ENCODE measurements at places on chromosomes 3 and 15. TPM values are rescaled to one million over a fixed set of nuclear protein-coding genes. Genes with fewer than 3 reads are reported as not detected.

GRCh38 chr3:63015614-63016309 lies 140.5 kb upstream of the CADPS start:
- no peak for DNase-seq

- DNase-seq: no peak
Measured at GRCh38 chr15:100738614-100739013, 136.2 kb downstream of the ASB7 start.

GRCh38 chr3:99720985-99721632 lies 82.7 kb downstream of the COL8A1 start:
- DNase-seq: no peak

GRCh38 chr15:67372543-67372942 lies 118.0 kb downstream of the IQCH start:
- DNase-seq: no peak

DNA sequence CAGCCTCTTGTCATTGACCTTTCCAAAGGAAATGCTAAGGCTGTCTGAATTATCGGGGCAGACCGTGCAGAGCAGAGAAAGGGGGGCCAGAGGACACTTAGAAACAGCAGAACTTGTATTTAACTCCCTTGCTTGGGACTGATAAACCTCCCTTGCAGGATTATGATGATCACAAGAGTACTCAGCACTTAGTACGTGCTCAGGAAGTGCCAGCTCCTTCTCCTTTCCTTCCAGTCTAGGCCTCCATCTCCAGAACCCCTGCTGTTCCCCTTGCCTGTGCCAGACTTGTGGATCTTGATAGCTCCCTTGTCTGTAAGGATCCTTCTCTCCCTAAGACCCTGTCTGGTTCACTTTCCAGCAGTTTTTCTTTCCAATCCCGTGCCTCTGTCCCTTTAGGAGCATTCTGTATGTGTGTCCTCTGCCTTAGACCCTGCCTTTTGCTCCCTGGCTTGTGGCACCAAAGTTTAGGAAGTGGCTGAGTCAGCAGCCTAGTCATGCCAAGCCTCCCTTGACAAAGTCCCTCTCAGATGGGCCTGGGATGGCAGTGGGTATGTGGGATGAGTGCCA lies 747 bp downstream of the SORD start:
- no peak for DNase-seq

DNA sequence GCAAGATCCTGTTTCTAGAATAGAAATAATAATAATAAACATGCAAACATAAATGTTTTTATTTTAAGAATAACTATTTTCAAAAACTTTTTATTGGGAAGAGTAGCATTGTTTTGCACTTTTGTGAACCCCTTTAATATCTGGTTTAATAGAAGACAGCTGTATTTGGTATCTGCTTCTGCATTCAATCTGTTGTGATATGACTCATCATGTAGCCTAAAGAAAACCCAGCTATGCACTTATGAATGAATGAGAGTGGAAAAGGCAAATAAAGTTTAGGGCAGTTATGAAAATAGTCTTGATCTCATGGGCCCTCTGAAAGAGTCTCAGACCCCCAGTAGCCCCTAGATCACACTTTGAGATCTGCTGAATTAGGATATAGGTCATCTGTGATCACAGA lies 100.4 kb upstream of the PPP2R3A start:
- no peak for DNase-seq

DNA sequence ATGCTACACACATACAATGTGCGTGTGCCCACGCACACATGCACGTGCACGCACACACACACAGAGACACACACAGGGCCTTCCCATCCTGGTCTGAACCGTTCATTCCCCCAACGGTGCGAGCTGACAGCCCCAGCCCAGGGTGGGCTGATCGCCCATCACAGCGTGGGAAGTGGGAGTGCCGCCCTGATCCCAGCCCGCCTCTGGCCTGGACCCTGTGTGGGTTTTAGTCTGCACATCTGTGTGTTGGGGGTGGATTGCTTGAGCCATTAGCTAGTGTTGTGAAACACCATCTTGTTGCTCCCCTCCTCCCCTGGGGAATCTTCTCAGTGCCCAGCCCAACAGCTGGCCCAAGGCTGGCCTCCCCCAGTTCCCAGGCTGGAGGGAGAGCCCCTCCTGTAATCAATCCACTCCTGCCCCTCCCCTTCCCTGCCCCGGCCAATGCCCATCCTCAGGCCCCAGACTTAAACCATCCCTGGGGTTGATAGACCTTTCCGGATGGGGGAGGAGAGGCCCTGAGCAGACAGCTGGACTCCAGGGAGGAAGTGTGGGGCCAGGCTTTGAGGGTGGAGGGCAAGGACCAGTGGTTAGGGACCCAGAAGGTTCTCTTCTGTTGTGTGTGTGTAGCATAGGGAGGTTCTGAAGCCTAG lies 8.3 kb downstream of the SEMA3G start:
- no peak for DNase-seq

GRCh38 chr3:182129740-182130139 lies 418.0 kb downstream of the SOX2 start:
- no peak for DNase-seq

GRCh38 chr3:12369598-12369997 lies 80.7 kb downstream of the PPARG start:
- no peak for DNase-seq

DNA sequence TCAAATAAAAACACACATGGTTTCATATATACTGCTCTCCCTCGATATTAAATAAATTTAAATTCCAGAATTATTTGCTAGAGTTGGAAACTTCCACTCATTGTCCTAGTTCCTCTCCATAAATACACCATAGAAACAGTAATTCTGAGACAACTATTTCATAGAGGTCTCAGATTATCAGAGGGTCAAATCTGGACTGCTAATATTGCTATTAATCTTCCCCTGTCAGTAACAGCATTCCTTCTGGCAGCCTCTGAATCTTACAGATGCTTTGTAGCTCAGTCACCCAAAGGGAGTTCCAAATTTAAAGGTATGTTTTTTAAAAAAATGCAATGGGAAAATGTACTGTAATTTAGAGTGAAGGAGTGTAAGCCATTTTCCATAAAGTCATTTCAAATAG lies 428.8 kb downstream of the PYDC2 start:
- no peak for DNase-seq

DNA sequence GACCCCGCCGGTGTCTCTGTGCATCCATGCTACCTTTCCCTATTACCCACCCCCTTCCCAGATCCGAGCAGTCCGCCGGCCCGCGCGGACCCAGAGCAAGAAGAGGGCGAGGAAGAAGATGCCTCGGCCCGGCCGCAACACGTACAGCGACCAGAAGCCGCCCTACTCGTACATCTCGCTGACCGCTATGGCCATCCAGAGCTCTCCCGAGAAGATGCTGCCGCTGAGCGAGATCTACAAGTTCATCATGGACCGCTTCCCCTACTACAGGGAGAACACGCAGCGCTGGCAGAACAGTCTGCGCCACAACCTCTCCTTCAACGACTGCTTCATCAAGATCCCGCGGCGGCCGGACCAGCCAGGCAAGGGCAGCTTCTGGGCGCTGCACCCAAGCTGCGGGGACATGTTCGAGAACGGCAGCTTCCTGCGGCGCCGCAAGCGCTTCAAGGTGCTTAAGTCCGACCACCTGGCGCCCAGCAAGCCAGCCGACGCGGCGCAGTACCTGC lies 788 bp downstream of the FOXB1 start:
- peak; percentile 7 for DNase-seq

The DUOXA2 gene
- not detected for total RNA-seq

The MYZAP gene
- total RNA-seq: 0.72 TPM

The CD276 gene
- 81.2 TPM for total RNA-seq

The CLSTN2 gene
- total RNA-seq: 0.05 TPM

The ARHGAP11A gene
- 97.8 TPM for total RNA-seq

The GOLGA6A gene
- not detected for total RNA-seq

The CGNL1 gene
- 3.2 TPM for total RNA-seq
